ENCODE measurements at places on chromosomes 5 and 9.

DNA sequence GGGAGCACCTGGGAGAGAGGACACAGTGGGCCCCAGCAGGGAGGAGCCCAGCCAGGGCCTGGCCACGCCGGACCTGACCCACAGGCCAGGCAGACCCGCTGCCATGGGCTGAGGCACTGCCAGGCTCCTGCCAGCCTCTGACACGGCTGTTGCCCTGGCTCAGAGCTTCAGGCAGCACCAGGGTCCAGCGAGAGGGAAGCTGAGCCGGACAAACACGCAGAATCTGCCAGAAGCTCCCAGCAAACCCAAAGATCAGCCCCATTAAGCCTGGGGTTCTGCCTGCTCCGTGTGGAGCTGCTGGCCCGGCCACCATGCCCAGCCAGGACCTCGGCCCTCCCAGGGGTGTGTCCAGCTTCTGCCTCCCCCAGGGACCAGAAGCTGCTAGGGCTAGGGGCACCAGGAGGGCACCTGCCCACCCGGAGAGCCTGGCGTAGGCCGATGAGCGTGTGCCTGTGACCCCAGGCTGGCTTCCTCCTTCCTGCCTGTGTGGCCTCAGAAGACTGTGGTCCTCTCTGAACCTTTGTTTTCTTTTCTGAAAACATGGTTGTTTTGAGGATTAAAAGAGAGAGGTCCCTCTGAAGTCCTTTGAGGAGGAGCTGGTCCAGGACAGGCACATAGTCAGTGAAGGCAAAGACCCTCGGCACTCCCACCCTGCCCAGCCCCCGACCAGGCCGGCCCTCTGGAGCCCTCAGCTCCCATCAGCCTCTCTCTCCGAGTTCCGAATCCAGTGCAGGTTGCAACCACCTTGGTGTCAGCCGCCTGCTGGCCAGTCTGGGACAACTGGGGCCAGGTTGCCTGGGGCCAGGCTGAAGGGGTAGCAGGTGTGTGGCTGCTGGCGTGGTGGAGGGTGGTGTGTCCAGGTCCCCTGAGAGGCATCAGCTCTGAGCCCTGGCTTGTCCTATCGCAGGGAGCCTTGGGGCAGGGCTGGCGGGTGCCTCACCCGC, 39.6 kb downstream of the KCNT1 start:
- DNase-seq, result no peak

DNA sequence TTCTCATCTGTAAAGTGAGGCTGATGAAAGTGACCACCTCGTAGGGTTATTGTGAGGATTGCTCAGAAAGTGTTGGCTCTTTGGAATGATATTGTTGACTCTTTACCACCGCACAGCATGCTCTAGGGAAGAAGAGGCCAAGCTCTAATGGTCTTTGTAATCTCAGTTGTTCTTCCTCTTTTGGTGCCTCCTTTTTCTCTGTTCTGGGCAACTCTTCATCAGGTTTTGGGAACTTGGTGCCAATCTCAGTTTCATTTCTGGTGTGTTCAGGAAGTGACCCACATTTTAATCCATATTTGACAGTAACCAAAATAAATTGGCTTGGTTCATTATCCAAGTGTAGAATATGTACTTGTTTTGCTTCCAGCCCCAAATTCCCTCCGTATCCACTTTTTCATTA, 25.1 kb downstream of the ARHGAP26 start:
- DNase-seq, result no peak

- no peak for DNase-seq
These were observed 4.0 kb downstream of the MAT2B start for GRCh38 chr5:163509291-163509951.

DNA sequence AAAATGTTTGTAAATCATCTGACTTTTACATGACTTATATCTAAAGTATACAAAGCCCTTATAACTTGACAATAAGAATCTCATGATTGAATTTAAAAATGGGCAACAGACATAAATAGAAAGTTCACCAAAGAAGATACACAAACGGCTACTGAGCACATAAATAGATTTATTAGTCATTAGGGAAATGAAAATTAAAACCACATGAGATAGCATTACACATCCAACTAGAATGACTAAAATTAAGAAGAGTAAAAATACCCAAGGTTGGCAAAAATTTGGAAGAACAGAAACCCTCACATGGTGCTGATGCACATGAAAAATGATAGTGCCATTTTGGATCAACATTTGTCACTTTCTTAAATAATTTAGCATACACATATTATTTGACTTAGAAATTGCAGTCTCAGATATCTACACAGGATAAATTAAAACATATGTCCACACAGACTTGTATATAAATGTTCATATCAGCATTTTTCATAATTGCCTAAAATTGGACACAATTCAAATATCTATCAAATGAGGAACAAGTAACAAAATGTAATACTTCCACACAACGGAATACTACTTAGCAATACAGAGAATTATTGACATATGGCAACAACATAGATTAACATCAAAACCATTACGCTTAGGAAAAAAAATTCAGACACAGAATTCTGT, 359.1 kb upstream of the DAB2 start:
- DNase-seq, result no peak

GRCh38 chr9:104963076-104963475, 35.1 kb upstream of the ABCA1 start:
- DNase-seq, result no peak

DNA sequence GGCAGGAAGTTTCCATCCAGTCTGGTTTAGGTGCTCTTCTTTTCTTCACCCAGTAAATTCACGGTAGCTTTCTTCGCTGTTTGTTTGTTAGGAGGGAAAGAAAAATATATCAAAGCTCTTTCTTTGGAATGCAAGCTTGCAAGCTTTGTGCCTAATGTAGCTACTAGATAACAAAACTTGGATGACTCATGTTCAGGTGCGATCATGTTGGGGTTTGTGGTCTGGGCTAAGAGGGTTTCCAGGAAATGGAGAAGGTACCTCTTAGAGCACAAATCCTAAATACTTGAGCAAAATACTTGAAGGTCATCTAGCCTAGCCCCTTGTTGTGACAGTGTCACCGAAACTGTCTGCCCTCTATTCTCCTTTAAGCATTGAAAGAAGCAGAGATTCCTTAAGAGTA, 17.7 kb downstream of the SRP19 start:
- DNase-seq, result no peak

GRCh38 chr9:125141251-125141650, 2.1 kb downstream of the SCAI start:
- DNase-seq, result no peak

DNA sequence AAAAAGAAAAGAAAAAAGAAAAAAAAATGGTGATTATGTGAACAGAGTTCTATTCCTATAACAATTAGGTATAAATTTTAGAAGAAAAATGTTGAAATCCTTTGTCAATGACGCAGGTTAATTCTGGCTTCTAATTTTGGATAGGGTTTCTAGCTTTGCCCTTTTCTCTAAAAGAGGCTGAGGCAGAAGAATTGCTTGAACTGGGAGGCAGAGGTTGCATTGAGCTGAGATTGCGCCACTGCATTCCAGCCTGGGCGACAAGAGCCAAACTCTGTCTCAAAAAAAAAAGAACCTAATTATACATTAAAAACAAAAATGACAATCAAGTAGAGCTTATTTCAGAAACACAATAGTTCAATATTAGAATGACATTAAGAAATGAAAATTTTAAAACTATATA, 2.9 kb downstream of the STXBP1 start:
- no peak for DNase-seq

- no peak for DNase-seq
These were observed 30.4 kb downstream of the SEMA5A start for GRCh38 chr5:9515436-9515835.

- no peak for DNase-seq
These were observed 523 bp downstream of the EPB41L4B start for GRCh38 chr9:109320331-109320741.

GRCh38 chr5:158998793-158999325, 100.9 kb downstream of the EBF1 start:
- DNase-seq, result no peak

- no peak for DNase-seq
These were observed 865.4 kb upstream of the ACO1 start for GRCh38 chr9:31519011-31519410.

GRCh38 chr9:89928521-89929275, 323.9 kb downstream of the GADD45G start:
- DNase-seq, result no peak

DNA sequence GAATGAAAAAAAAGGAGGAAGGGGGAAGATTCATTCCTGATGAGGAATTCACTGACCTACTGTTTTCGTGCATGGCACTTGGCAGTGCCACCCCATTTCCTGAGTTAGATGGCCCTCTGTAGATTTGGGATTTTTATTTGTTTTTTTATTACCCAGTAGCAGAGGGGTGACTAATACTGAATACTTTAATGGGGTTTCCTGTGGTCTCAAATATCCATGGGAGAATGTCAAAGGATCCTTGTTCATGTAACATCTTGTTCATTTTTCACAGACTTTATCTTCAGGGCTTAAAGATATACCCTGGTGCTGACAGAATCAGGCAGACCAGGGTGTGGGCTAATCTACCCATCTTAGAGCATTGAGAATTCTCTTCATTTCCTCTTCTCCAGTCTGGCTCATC, 93.0 kb downstream of the MAMDC2 start:
- DNase-seq, result no peak

- no peak for DNase-seq
These were observed 51.5 kb downstream of the MTMR12 start for GRCh38 chr5:32261198-32261597.

DNA sequence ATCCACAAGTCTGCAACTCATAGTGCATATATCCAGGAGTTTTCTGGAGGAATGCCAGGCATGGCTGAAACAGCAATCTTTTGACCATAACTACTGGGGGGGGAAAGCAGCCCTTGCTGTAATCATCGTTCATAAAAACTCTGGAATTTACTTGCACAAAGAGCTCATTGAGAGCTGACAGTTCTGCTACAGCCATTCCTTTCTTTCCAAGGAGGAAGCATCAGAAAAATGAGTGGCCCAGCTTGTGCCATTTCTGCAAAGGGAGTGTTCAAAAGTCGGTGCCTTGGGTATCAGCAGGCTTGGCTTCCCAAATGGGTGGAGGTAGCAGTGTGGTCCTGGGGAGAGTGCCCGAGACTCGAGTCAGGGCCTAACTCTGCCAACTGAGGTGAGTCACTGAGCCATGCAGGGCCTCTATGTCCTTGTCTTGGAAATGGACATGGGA, 101.5 kb downstream of the GCNT1 start:
- DNase-seq, result peak; percentile 31

- no peak for DNase-seq
These were observed 45.3 kb upstream of the SIL1 start for GRCh38 chr5:139243425-139243970.

GRCh38 chr5:6745706-6746222, 32.5 kb downstream of the TENT4A start:
- no peak for DNase-seq
